T-helper 22 cell (primary cell): ENCODE measurements at places on chromosomes 3 and 15.

DNA sequence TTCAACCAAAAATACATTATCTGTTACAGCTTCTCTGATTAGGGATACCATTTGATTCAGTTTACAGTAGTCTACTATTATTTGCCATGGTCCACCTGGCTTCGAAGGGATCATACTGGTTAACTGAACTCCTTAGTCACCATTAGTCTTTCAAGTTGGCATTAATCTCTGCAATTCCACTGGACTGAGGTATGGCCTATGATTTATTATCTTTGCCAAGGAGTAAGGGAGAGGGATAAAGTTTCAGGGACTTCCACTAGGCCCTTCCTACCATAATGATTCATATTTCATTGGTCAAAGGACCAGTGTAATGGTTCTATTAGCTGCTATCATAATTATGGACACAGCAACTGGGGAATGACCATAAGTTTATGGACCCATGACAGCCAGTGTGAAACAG, 7.3 kb upstream of the CMSS1 start:
- DNase-seq, result no peak

GRCh38 chr15:64774629-64775493, 528 bp downstream of the RBPMS2 start:
- DNase-seq, result no peak

GRCh38 chr3:196995646-196996355, 27.2 kb upstream of the PIGZ start:
- no peak for DNase-seq

GRCh38 chr15:66733976-66734375, 31.9 kb downstream of the SMAD6 start:
- DNase-seq, result no peak

DNA sequence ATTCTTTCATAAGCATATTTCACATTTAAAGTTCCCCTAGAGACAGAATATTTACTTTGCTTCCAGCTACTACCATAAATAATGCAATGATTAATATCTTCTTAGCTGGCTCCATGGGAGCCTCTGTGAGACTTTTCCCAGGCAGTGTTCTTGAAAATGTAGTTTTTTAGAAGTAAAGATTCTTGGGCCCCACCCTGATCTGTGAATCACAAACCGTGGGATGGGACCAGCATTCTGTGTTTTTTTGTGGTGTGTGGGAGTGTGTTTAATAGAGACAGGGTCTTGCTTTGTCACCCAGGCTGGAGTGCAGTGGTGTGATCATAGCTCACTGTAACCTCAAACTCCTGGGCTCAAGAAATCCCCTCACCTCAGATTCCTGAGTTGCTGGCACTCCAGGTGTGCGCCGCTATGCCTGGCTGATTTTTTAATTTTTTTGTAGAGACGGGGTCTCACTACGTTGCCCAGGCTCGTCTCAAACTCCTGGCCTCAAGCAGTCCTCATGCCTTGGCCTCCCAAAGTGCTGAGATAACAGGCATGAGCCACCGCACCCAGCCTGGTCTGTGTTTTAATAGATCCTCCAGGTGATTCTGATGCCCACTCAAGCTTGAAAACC, 83.0 kb downstream of the KLHL25 start:
- no peak for DNase-seq

DNA sequence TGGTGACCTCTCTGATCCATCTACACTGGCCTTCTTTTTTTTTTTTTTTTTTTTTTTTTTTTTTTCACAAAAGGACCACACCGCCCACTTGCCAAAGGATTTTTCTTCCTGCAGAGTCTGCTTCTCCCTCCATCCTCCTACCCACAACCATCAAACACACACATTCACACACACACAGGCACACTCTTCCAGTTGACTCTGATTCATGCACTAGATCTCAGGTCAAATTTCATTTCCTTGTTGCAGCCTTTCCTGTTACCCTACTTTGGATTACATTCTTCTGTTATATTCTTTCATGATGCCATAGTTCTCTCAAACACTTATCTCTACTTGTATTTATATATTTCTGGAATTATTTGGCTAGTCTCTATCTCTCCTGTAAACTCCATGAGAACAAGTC, 133.9 kb downstream of the STAC start:
- DNase-seq, result no peak

GRCh38 chr3:108025177-108025576, 65.7 kb downstream of the CD47 start:
- no peak for DNase-seq

DNA sequence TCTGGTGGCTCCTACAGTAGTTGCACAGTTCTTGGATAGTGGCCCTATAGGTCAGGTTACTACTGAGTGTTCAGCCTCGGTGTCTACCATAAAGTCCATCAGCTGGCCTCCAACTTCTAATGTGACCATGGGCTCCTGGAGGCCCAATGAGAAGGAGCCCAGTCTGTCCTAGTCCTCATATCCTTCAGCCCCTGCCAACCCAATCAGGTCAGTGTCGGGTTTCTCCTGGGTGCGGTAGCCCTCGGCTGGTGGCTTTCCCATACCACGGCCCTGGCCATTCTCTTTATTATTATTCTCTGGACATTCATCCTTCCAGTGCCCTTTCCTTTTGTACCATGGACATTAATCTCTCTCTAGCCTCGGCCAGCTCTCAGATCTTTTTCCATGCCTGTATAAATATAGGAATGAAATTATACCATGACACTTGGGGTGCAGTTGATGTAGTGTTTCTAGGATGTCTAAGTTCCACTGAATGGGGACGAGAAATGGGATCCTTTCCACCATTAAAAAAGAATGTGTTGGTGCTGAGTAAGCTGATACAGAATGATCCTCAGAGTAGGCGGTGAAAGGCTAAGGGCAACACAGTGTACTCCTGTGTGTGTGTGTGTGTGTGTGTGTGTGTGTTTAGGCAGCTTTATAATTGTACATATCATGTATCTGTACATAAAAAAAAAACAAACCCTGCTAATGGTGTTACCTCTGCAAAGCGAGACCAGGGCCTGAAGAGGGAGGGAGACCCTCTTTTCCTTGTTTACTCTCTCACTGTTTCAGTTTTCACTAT, 19.3 kb upstream of the NOX5 start:
- no peak for DNase-seq

GRCh38 chr3:177590826-177591225, 393.5 kb upstream of the TBL1XR1 start:
- no peak for DNase-seq

DNA sequence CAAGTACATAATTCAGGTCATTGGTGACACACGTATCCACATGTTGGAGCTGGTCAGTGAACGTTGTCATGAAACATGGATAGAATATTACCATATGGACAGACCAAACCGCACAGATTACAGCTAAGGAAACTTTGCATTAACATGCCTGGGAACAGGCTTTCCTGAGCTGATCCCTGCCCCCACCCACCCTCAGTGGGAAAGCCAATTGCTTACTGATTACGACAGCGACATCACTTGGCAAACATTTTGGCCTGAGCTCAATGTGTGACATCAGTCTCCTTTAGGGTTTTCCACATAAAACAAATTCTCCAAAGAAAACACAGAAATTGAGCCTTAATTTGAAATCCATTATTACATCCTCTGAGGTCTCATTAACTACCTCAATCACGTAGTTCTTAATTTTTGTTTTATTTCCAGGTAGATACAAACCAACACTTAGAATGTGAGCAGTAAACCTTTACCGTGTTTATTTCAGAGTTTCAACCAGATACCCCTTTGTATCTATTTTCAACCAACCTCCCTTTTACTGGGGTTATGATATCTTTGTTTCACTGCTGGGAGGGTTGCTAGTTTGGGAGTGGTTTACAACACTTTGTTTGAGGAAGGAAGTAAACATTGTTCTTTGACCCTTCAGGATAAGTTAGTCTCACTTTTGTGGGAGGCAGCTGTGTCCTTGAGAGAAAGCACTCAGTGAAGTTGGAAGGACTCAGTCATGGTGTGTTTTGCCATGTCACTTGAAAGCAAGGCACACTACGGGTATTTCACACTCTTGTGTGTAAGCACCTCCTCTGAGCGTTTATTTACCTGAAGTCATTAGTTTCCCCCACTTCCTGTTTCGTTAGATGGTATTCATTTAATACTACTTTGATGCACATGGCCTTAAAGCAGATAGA, 103.1 kb downstream of the CMSS1 start:
- no peak for DNase-seq

DNA sequence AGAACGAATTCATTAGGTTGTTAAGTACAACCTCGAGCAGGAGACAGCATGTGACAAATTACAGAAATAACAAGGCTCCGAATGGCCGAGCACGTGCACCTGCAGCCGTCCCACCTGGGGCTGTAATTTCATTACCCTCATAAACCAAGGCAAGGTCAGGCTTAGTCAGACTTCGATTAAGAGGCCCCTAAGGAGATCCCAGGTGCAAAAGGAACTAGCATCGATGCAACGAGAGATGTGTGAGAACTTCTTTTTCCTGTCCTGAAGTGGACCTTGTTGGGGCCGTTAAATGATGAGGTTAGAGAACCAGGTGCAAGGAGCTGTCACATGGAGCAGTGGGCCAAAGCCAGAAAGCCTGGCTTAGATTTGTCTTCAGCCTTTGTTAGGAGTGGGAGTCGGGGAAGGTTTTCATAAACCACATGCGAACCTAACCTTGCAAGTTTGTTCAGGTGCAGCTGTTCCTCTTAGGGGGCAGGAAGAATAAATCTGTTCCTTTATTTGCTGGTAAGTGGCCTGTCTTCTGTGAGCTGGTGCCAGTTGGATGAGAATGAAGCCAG, 559.9 kb upstream of the MCTP2 start:
- no peak for DNase-seq

- no peak for DNase-seq
Measured at GRCh38 chr3:23874359-23875112, 42.3 kb downstream of the NKIRAS1 start.

DNA sequence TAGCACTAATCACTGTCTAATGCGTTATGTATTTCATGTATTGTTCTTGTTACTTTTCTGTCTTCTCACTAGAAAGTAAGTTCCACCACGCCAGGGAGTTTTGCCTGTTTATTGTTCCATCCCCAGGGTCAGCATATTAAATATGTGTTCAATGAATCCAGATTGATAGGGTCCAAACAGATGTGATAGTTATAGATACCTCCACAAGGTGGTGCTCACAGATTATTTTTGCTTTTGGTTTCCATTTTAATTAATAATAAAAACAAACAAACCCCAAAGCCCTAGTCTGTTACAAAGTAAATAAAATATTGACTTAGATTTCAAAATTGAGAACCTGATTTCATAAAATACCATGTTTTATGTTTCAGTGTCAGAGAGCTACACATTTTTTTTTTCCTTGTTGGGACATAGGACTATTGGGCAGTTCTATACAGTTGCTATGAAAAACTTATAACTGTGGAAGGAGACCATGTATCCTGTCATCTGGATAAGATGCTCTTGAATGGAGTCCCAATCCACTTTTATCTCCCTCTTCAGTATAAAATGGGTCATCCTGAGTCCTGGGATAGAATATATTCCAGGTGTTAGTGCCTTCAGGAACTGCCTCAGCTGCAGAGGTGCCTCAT, 12.4 kb downstream of the OTOL1 start:
- no peak for DNase-seq

GRCh38 chr15:57134071-57134605, 215.7 kb downstream of the TCF12 start:
- DNase-seq, result no peak

DNA sequence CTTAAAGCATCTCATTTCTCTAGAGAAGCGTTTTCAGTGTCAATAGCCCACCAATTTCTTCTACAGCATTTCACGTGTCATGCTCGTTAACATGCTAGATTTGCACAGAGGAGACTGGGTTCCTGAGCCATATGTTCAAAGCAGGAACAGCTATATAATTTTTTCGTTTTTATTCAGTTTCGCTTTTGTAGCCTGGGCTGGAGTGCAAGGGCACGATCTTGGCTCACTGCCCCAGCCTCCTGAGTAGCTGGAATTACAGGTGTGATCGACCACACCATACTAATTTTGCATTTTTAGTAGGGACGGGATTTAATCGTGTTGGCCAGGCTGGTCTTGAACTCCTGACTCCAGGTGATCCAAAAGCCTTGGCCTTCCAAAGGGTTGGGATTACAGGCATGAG, 6.6 kb upstream of the SLMAP start:
- no peak for DNase-seq
